ENCODE measurements at places on chromosomes 16 and 17.

- no peak for DNase-seq
Observed at GRCh38 chr16:22075043-22075757, 17.1 kb upstream of the VWA3A start.

GRCh38 chr16:87186446-87186845 lies 130.7 kb downstream of the C16orf95 start:
- DNase-seq, result no peak

- DNase-seq, result no peak
Observed at GRCh38 chr16:17358355-17358754, 112.4 kb downstream of the XYLT1 start.

GRCh38 chr17:34389126-34389750 lies 26.2 kb upstream of the CCL1 start:
- DNase-seq, result no peak

- no peak for DNase-seq
Observed at GRCh38 chr16:73064212-73064993, 16.5 kb upstream of the ZFHX3 start.

GRCh38 chr16:8816967-8817655 lies 19.5 kb downstream of the PMM2 start:
- DNase-seq, result no peak

GRCh38 chr17:7392696-7393612 lies 1.4 kb downstream of the PLSCR3 start:
- no peak for DNase-seq

GRCh38 chr17:36629252-36629847 lies 28.0 kb downstream of the MRM1 start:
- peak; percentile 59 for DNase-seq

DNA sequence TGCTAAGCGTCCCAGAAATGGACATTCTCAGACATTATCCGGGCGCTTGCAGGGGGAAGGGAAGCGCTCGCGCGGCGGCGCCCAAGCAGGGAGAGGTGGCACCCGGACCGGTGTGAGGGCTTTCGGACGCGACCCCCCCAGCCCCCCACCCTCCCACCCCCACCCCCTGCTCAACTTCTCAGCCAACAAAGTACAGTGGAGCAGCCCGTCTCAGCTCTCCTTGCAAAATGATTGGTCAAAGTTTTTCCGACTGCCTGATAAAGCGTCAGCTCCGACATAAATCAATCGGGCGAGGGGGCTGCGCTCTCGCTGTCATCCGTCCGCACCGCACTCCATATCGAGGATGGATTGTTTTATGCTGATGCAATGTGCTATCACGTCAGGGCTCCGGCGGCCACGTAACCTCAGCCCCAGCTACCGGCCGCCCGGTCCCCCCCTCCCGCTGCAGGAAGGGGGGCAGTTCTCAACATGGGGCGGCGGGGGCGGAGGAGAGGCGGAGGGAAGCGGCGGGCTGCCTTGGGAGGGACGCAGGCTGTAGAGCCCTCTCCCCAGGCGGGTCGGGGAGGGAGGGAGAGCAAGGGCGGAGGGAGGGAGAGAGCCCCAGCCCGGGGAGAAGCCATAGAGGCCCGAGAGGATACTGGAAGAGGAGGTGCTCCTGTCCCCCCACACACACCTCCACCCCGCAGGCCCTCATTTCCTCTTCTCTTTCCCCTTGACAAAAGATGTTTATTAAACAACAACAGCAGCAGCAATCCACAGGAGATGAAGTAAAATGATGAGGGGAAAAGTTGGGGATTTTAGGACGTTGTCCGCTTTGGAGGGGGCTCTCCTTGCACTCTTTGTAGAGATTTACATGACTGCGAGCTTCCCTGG lies at the start of gene HOXB9:
Gene HOXB9 (minus strand): TSS at position 114 of the 873 bp plus-strand sequence. CDS start 89 bp downstream, at position 25.
- no peak for DNase-seq
